ENCODE measurements at places on chromosomes 6 and 20.
A peak's percentile ranks its signal among the peaks of the same experiment; 100 is the strongest.

- peaks cover 16% of the 10 kb centered on the region for H3K27me3 ChIP-seq
- DNase-seq, result peak; percentile 24
- H3K27ac ChIP-seq, result peak overlapping the region; percentile 36
- no peaks in the 10 kb centered on the region for H3K36me3 ChIP-seq
- H3K4me1 ChIP-seq, result peaks cover 8% of the 10 kb centered on the region
- no peak overlapping the region for H3K4me3 ChIP-seq
Measured at GRCh38 chr20:62494537-62494936, 18.7 kb upstream of the GATA5 start.

- H3K27ac ChIP-seq, result peak overlapping the region; percentile 98
- peak; percentile 74 for DNase-seq
- H3K4me3 ChIP-seq, result peak overlapping the region; percentile 69
Measured at GRCh38 chr20:32536851-32537656, 48.1 kb downstream of the NOL4L start.

DNA sequence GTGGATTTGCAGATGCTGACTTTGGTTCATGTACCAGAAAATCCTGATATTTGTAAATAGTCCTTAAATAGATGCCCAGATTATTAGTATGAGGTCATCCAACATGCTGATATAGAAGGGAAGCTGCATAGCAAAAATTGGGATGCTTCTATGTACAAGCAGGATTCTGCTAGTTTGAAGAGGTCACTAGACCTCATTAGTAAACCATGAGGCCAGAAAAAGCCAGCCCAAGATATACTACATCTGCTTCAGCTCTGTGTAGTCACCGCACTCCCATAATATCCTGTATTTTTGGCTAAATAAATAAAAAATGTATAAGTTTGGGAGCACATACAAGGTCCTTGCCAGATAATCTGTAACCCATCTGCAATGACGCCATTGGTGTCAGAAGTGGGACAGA lies 13.0 kb downstream of the PTPRT start:
- H3K4me3 ChIP-seq, result no peak overlapping the region
- no peaks in the 10 kb centered on the region for H3K36me3 ChIP-seq
- DNase-seq, result no peak
- no peaks in the 10 kb centered on the region for H3K27me3 ChIP-seq
- H3K27ac ChIP-seq, result no peak overlapping the region
- no peaks in the 10 kb centered on the region for H3K4me1 ChIP-seq

GRCh38 chr6:89956182-89956581 lies 61.9 kb downstream of the GJA10 start:
- no peak for DNase-seq
- no peaks in the 10 kb centered on the region for H3K27me3 ChIP-seq
- peaks cover 5% of the 10 kb centered on the region for H3K4me1 ChIP-seq
- peaks cover 4% of the 10 kb centered on the region for H3K36me3 ChIP-seq
- H3K27ac ChIP-seq, result no peak overlapping the region

DNA sequence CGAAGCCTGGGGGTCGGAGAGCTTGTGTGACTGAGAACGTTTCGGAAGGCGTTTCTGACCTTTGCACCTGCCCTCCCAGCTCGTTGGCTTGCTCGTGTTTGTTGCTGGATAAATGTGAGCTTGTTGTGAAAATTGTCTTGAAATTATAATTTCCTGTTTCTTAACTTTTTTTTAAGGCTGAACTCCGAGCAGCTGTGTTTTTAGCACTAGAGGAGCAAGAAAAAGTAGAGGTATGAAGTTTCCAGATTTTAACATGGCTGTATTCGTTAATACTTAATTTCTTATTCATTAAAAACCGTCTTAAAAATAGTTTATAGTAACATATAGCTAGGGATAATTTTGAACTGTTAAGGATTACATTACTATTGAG lies 672 bp downstream of the CEP43 start:
- H3K4me1 ChIP-seq, result peaks cover 9% of the 10 kb centered on the region
- H3K36me3 ChIP-seq, result no peaks in the 10 kb centered on the region
- H3K27me3 ChIP-seq, result no peaks in the 10 kb centered on the region
- DNase-seq, result no peak
- peak overlapping the region; percentile 93 for H3K4me3 ChIP-seq

DNA sequence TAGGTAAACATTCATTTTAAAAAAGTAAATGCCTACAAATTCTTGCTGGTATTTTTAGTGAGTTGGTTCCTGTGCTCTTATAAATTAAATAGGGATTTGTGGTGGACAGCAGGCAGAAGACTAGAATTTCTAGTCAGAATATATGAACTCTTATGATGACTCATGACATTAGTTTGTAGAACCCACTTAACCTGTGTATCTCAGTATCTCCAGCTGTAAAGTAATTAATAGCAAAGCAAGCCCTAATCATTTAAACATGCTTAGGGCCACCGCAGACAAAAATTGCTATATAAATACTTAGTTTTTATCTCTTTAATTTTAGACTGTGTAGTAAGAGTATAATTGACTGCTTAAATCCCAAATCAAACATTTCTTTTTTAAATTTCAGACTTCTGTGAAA lies 2.4 kb downstream of the FAM135A start:
- no peak overlapping the region for H3K27ac ChIP-seq
- H3K4me3 ChIP-seq, result no peak overlapping the region
- DNase-seq, result no peak
- no peaks in the 10 kb centered on the region for H3K36me3 ChIP-seq
- no peaks in the 10 kb centered on the region for H3K27me3 ChIP-seq

- H3K4me3 ChIP-seq, result peak overlapping the region; percentile 38
- H3K36me3 ChIP-seq, result no peaks in the 10 kb centered on the region
- H3K4me1 ChIP-seq, result peaks cover 5% of the 10 kb centered on the region
- H3K27ac ChIP-seq, result no peak overlapping the region
Measured at GRCh38 chr6:44002593-44003344, 124.5 kb downstream of the MRPL14 start.

DNA sequence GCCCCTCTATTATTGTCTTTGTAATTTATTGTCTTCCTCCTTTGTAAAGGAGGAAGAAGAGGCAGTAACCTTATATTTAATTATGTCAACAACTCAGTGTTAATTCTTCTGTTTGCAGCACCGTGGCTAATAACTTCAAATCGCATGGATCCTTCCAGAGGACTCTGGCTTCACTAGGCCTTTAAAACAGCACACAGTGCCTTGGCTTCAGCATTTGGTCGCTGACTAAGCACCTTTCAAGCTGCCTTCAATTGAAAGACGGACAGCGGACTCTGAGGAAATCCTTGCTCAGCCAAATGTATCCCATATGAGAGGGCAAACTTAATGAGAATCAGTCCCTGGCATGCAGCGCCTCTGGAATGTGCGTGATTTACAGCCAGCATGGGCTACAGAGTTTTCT lies 64.2 kb downstream of the SGK1 start:
- no peaks in the 10 kb centered on the region for H3K36me3 ChIP-seq
- H3K27ac ChIP-seq, result no peak overlapping the region
- no peak overlapping the region for H3K4me3 ChIP-seq
- no peak for DNase-seq
- no peaks in the 10 kb centered on the region for H3K27me3 ChIP-seq
- peaks cover 3% of the 10 kb centered on the region for H3K4me1 ChIP-seq

- no peaks in the 10 kb centered on the region for H3K4me1 ChIP-seq
- no peak overlapping the region for H3K27ac ChIP-seq
- H3K27me3 ChIP-seq, result no peaks in the 10 kb centered on the region
- H3K4me3 ChIP-seq, result no peak overlapping the region
- DNase-seq, result no peak
Measured at GRCh38 chr20:38109591-38110524, 55.2 kb downstream of the TGM2 start.

DNA sequence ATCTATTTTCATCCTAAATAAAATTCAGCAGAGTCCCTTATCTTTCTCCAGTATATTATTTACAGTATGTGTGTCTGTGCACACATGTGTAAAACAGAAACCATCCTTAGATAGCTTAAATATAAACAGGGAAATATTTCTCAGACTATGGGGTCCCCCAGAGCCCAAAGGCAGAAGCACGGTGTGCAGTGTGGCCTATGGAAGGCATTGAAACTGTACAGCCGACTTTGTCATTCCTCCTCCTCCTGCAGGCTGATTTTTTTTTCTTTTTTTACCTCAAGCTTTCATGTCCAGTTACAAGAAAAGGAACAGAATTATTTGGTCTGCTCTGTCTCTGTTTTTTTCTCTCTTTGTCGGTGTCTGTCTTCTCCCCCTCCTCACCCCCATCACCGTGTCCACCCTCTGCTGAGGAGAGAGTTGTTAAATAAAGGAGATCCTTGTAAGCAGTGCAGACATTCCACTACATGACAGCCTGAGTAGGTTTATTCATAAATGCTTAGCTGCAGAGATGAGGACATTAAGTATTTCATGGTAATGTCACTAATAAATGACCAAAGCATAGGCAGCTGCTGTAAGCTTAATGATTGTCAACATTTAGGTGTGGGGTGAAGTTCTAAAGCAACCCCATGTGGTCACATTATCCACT lies 31.8 kb upstream of the SLC35D3 start:
- DNase-seq, result no peak
- no peak overlapping the region for H3K27ac ChIP-seq
- H3K27me3 ChIP-seq, result no peaks in the 10 kb centered on the region
- H3K4me1 ChIP-seq, result no peaks in the 10 kb centered on the region

- H3K4me3 ChIP-seq, result no peak overlapping the region
- peaks cover 23% of the 10 kb centered on the region for H3K36me3 ChIP-seq
- no peak overlapping the region for H3K27ac ChIP-seq
- no peaks in the 10 kb centered on the region for H3K27me3 ChIP-seq
Measured at GRCh38 chr6:42020967-42021366, 29.4 kb upstream of the TAF8 start.

DNA sequence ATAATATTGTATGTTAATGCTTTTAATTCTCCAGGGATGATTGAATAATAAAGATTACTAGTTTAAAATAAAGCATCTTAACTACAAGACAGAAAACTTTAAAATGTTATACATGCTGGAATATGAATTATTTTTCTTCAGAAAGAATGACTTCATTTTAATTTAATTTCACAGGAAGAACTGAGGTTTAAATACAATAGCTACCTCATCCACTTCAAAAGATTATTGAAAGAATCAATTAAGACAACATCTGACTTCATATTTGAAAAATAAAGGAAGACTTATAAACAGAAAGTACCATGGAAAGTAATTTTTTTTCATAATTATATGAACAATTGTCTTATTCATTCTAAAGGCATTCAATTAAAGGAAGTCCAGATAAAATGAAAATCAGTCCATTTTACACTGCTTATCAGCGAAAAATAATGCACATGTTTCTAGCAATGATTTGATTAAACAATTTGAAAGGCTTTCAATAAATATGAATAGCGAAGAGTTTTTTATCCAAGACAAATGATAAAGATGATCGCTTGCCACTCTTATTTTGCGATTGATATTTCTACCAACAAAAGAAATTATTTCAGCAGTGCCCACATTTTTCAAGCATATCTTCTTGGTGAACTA lies 368.5 kb upstream of the OPRM1 start:
- DNase-seq, result no peak
- no peaks in the 10 kb centered on the region for H3K36me3 ChIP-seq
- H3K4me3 ChIP-seq, result no peak overlapping the region
- no peak overlapping the region for H3K27ac ChIP-seq
- no peaks in the 10 kb centered on the region for H3K4me1 ChIP-seq

Data from thymus (tissue), 14 donors.